ENCODE measurements at places on chromosomes 4 and X. TPM values are rescaled to one million over a fixed set of nuclear protein-coding genes. Genes with fewer than 3 reads are reported as not detected.
A peak's percentile ranks its signal among the peaks of the same experiment; 100 is the strongest.

DNA sequence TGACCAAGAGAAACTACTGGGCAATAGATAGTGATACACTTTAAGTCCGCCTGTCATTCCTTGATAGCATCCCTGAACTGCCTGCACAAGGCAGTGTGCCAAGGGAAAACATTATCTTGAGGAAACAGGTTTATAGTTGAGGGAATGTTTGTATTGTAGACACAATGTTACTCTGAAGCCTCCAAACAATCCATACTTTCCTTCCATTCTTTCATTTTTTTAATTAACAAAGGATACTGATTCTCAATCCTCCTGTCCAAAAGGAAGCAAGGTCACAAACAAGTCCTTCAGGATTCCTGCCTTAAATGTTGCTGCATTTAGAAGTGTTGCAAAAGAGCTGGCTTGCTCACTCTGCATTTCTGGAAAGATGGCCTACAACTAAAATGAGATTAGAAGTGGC lies 61.7 kb upstream of the PRSS48 start:
- no peak for DNase-seq

Gene RNF175
- polyA plus RNA-seq, result not detected

DNA sequence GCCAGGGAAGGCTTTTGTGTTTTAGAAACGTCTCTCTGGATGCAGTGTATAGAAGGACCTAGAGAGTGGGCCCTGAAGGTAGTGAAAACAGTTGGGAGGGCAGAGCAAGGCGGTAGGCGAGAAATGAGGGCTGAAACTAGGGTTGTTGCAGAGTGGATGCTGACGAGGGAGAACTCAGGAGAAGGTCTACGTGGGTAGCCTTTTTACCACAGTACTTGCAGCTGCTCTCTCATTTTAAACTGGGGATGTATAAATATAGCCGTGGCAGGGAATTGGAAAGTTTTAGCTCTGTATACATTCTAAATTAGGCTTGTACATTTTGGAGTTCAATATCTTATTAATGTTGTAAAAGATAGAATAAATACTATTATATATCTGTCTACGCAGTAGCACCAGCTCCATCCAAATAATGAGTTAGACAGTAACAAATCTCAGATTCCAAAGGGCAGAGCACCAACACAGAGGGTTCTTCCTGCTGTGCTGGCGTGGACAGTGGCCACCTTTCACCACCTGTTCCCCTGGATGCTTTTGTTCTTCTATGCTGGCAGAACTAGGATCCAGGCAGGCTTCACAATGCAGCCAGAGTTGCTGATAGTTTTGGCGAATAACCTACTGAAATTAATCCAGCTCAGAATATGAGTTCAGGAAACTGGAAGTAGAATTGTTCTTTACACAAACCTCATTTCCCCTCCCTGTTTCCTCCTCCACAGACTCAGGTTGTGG lies 31.7 kb downstream of the CCNG2 start:
- no peak for DNase-seq

Gene MAP3K15
- 0.14 TPM for polyA plus RNA-seq

DNA sequence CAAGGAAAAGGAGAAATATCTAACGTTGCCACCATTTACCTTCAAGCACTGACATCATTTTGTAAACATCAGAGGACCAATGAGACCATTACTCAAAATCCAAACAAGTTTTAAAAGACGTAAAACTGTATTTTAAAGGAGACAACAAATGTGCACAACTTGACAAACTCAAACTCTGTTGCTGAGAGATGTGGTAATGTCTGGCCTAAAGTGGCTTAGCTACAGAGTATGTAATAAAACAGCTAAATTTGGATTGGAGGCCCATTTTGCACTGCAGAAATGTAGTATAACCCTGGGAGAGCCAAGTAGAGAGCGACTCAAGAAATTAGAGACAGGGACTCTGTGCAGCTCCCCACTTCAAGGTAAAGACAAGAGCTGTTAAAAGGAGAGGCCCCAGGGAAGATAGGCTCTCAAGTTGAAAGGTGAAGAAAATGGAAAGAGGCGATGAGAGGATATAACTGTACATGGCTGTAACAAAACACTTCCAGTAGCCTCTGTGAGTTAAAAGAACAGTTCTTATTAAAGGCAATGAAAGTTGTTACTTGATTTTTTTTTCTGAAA lies 20.3 kb downstream of the UNC5C start:
- DNase-seq, result no peak

GRCh38 chrX:37454537-37455285 lies 105.5 kb downstream of the PRRG1 start:
- DNase-seq, result no peak

GRCh38 chr4:114911111-114911510 lies 202.3 kb downstream of the NDST4 start:
- DNase-seq, result peak; percentile 28

Gene APLN
- polyA plus RNA-seq, result 2.4 TPM

DNA sequence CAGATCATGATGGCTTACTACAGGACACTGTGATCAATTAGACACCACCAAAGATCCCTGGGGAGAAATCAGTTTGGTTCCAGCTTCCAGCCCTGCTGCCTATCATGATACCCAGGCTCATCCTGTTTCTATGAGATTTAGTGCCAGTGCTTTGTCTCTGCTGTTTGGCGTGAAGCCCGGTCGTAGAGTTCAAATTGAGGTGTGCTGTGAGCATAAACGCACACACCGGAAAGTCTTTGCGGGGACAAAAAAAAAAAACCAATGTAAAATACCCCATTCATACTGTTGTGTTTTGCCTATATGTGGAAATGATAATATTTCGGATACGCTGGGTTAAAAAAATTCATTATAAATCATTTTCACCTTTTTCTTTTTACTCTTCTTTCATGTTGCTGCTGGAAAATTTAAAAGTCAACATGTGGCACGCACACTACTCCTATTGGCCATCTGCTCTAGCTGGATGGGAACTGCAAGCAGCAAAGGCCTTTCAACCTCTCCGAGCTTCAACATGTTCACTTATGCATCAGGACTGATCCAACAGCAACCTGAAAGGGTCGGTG lies 607 bp upstream of the DKC1 start:
- DNase-seq, result no peak

Gene TMSB15A
- 18.1 TPM for polyA plus RNA-seq

GRCh38 chrX:147738265-147738664 lies 173.5 kb upstream of the FMR1 start:
- no peak for DNase-seq

Gene PLP2
- polyA plus RNA-seq, result 317 TPM

- DNase-seq, result no peak
These were observed 112.5 kb upstream of the ZFP42 start for GRCh38 chr4:187883049-187883448.

- no peak for DNase-seq
These were observed 3.9 kb upstream of the PDLIM5 start for GRCh38 chr4:94447754-94448411.

GRCh38 chrX:1289535-1289934 lies 20.9 kb downstream of the CSF2RA start:
- no peak for DNase-seq

Gene DGAT2L6
- polyA plus RNA-seq, result not detected

GRCh38 chr4:71685975-71686374 lies 97.9 kb downstream of the GC start:
- no peak for DNase-seq

- DNase-seq, result peak; percentile 22
These were observed 1.9 kb downstream of the ARHGAP6 start for GRCh38 chrX:11663875-11664210.

Gene TRAM1L1
- polyA plus RNA-seq, result 3.3 TPM

Gene FGFRL1
- polyA plus RNA-seq, result 10.0 TPM

GRCh38 chrX:45472968-45473367 lies 272.3 kb upstream of the DIPK2B start:
- peak; percentile 63 for DNase-seq

Gene GYPE
- 2.0 TPM for polyA plus RNA-seq

Gene BMP3
- polyA plus RNA-seq, result 0.06 TPM

DNA sequence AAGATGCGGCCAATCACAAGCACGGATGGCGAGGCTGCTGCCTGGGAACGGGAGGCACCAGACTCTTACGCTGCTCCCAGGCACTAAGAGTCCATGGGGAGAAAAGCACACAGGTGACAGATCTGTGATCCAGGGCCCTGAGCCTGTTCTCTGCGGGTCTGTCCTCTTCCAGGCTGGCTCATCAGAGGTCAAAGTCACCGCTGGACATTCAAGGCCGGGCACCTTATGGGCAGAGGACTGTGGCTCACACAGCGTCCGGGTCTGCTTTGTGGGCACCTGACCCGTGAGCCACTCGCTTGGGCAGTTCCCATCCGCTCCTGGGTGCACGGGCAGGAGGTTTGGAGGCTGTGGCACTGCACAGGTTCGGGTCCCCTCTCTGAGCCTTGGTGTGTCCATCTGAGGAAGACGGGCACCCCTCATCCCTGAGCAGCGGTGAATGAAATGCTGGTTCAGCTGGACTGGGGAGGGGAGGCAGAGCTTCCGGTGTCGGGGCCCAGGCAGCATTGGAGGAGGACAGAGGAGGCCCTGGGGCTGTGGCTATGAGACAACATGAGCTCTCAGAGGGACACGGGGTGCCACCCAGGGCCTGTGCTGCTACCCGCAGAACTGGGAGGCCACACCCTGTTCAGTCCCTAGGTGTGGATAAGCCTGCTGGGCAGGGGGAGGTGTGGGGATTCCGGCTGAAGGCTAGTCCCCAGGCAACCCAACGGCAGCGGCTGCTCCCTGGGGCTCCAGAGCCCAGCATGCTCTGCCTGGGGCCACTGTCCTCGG lies 61.2 kb upstream of the AFAP1 start:
- no peak for DNase-seq

- DNase-seq, result peak; percentile 72
These were observed 673.6 kb upstream of the TENM3 start for GRCh38 chr4:181569553-181569952.

GRCh38 chr4:7273738-7274297 lies 81.5 kb downstream of the SORCS2 start:
- DNase-seq, result no peak

Gene NSG1
- 1.1 TPM for polyA plus RNA-seq

GRCh38 chrX:114584375-114584943 lies 573 bp downstream of the HTR2C start:
- no peak for DNase-seq

DNA sequence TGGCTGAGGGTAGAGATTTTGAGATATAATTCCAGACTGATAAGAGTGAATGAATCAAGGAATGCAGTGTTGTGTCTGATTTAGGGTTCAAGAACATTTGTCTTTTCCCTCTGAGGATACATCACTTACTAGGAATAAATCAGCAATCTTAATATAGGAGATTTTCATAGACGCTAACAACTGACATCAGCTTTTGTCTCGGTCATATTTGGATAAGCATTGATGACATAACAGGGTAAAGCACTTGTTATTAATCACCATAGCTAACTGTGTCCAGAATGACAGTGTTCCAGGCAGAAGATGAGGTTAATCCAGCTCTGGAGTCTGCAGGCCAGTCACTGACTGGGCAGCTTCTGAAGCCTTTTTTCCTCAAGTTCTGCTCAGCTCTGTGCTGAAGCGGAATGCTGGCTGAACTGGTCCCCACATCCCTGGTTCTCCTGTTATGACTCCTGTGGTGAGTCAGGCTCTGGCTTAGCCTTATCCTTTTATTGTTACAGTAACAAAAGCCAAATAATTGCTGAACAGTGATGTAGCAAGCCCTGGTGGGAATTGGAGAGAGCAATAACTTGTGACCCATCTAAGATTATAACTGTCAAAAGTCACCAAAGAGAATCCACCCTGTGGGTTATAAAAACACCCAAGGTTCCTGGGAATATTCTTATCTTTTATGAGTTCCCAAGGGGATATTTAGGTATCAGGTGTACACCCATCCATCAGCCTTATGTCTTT lies 41.8 kb downstream of the FNIP2 start:
- peak; percentile 100 for DNase-seq

Gene EFNB1
- polyA plus RNA-seq, result 16.4 TPM

DNA sequence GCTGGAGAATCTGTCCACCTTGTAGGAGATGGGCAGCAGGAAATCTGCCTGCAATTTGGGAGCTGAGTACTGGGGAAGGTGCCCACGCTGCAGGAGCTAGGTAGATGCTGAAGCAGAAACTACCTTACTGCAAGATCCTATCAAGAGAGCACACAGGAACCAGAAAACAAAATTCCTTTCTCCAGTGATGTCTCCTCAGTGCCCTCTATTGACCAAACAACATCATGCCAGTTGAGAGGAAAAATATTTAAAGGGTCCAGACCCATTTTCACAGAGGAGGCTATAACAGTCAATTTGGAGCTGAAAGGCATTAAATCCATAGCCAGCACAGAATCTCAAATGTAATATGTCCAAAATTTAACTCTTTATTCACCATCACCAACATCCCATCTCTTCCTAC lies 406.8 kb downstream of the SLITRK2 start:
- no peak for DNase-seq

DNA sequence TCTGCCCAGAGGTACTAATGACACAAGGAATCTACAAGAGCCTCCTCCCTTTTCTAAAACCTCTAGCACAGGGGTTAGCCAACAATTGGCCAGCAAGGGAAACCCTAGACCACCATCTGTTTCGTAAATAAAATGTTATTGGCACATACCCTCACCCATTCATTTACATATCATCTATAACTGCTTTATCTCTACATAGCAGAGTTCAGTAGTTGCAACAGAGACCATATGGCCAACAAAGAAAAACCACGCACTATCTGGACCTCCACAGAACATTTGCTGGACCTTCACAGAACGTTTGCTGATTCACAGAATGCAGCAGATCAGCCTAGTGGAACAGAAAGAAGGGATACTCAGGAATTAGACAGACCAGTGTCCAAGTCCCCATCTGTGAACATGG lies 9.4 kb downstream of the SLC2A9 start:
- DNase-seq, result no peak

Measured in fibroblast of lung (primary cell).